ENCODE measurements at places on chromosomes 7 and 10.

GRCh38 chr10:14617852-14618251, 156.8 kb downstream of the FAM107B start:
- DNase-seq: peak; percentile 51

- DNase-seq: no peak
Measured at GRCh38 chr10:123565691-123566660, 100.2 kb upstream of the GPR26 start.

DNA sequence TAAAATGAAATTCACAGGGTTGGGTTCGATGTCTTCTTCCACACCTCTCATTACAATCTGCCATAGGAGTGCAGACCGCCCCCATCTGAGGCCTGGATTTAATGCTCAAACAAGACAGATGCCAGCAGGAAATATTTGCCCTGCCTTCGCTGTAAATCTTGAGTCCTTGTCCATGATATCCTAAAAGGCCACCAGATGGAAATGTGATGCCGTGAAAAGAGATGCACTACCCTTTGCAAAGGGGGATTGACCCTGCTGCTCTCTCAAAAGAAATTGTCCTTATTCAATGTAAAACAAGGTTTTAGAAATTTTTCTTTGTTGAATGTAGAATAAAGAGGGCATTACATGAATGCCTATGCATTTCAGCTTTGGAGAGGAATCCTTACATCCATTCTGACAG, 37.5 kb downstream of the AGAP4 start:
- peak; percentile 15 for DNase-seq

DNA sequence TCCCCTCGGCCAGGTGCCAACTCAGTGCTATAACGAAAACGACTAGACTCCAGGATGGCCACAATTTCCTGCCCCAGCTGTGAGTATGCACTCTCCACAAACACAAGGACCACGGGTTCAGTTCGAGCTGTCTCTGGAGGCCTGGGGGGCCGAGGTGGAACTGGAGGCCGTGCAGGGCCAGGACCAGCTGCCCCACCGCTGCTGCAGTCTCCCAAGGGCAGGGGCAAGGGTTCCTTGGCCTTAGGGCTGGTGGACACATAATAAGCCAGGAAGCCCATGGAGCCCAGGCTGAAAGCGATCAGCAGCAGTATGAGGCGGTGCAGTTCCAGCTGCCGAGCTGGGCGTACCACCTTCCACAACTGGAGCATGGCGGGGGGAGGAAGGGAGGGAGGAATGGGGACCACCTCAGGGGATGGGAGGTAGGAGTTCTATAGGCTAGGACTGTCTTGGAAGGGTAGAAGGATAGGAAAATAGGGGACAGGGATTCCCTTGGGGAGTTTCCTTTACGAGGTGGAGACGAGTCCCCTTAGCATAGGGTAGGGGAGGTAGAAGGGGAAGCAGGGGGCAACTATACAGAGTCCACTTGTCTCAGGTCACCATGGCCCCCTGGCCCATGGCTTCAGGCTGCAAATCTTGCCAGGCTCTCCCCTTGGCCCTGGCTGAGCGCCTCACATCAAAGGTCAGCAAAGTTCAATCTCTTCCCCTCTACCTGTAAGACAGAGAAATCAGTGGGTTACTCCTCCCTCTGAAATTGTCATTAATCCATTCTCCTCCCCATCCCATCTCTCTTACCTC, 3.2 kb downstream of the NDST2 start:
- no peak for DNase-seq

DNA sequence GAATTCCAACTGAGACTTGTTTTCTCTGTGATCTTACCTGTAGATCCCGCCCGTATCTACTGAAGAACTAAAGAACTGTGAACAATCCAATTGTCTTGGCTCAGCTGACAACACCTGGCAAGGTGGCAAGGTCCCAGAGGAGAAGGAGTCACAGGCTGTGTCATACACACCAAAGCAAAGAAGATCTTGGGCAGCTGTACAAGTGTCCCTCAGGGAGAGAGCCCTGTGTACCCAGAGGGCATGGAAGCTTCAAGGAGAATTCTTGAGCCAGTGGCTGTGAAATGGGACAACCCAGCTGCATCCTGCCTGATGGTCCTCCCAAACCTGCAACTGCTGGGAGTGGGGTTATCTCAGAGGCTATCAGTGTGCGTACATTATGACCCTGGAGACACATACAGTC, 46.7 kb upstream of the TECTB start:
- no peak for DNase-seq

GRCh38 chr7:141328290-141328689, 222.9 kb upstream of the AGK start:
- no peak for DNase-seq

DNA sequence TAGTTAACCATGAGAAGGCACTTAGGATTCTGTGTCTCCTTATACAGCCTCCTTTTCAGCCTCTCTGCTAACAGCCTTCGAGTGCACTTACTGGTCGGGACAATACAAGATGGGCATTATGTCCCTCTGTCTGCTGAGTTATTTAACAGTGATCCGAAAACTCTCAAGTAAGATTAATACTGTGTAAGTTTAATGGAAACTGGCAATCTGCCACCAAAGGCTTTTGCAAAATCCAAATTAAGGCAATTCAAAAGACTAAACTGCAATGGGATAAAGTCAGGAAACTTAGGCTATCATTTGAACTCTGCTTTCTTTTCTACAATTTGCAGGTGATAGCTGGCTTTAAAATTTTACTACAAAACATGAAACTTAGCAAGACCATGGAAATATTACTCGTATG, 477.8 kb downstream of the TFEC start:
- no peak for DNase-seq

DNA sequence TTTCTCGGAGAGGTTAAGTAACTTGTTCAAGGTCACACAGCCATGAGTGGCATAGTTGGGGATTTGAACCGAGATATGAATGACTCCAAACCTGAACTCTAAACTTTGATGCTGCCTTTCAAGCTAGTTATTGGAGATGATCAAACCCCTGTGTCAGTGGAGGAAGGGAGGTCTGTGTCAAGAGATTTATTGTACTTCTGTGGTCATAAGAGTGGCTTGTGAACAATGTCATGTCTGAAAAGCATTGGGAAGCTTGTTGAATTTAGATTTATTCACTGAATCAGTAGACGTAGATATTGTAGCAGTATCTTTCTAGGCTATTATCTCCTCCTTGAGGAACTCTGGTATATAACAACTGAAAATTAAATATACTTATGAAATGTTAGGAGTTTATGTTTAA, 27.3 kb downstream of the SNX10 start:
- no peak for DNase-seq

GRCh38 chr7:76155938-76156337, 45.8 kb upstream of the SRRM3 start:
- DNase-seq: peak; percentile 13

- no peak for DNase-seq
Measured at GRCh38 chr7:98902523-98902922, 24.2 kb downstream of the TRRAP start.

DNA sequence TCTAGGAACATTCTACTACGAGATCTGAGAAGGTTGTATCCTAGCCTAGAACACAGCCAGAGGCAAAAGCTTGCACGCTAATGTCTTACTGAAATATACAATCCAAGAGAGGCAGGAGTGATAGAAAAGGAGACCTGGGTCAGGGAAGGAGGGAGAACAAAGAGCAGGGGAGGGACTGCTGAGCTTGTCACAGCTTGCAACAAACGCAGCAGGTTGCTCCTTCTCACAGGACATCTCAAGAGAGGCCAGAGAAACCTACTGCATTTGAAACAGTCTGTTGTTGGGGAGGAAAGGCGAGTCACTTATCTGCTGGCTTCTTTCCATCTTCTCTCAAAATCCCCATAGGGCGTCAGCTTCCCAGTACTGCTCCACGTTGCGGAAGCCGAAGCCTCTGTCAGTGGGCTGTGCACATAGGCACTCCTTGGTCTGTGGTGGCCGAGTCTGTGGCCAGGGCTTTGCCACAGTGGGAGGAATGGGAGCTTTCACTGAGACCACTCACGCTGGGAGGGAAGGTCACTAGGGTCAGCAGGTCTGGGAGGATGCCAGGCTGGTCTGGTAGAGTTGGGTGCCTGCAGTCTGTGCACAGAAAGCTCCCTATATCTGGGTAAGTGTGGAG, 25.8 kb upstream of the GPNMB start:
- peak; percentile 12 for DNase-seq

DNA sequence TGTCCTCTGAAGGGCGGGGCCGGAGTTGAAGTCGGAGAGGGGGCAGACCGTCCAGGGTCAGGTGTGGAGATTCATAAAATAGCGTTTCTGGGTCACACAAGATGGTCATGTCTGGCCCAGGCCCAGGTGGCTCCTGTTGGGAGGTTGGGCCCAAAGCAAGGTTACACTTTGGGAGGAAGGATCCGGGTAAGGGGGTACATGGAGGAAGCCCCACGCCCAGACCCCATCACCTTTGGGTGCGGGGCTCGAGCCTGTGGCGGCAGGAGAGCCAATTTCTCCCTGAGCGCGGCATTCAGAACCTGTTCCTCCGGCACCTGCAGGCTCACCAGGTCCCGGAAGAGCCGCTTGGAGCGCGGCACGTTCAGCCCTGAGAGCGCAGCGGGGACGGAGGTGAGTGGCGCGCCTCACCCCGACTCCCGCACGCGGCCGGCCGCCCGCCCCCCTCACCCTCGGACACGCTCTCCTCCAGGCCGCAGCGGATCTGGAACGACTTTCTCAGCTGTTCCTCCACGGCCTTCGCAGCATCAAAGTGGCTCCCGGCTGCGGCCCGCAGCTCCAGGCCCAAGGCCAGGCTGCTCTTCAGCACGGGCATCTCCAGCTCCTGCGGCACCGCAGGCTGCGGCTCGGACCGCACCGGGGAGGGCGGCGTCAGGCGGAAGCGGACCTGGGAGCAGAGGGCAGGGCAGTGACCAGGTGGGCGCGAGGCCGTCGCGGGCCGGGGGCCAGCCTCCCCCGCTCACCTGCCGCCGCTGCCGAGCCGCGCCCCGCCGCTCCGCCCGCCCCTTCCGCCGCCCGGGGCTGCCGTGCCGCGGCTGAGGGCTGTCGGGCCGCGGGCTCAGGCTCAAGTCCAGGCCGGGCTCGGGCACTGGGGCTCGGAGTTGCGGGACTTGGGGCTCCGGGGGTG, 644 bp downstream of the PPP1R35 start:
- DNase-seq: peak; percentile 25

- no peak for DNase-seq
Measured at GRCh38 chr10:3671386-3671955, 113.5 kb downstream of the KLF6 start.

- DNase-seq: no peak
Measured at GRCh38 chr10:70440296-70441160, 953 bp downstream of the NODAL start.

DNA sequence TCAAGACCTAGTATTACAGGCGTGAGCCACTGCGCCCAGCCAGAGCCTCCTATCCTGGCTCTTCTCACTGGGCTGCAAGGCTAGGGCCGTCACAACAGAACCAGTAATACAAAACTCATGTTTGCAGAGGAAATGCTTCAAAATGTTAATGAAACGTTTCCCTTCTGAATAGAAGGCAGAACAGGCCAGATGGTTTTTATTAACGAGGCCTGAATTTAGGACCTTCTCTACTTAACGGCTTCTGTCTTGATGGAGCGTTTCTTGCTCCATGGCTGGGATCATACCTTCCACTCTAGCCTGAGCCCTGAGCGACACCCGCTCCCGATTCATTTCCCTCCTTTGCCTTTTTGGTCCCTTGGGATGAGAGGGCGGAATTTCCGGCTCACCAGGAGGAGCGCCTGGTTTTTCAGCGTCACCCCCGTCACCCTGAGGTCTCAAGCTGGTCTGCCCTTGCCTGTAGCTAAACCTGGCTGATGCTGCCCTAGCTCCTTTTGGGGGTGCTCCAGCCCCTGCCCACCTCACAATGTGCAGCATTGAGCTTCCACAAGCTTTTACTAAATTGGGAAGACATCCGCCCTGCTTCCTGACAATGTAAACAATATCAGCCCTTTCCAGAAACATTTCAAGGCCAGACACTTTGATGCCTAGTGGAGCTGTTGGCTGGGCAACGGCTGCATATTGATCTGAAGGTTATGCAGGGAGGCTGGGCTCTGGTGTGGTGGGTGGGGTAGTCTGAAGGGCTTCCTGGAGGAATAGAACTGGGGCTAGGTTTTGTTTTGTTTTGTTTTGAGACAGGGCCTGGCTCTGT, 5.2 kb downstream of the CLIP2 start:
- DNase-seq: no peak

DNA sequence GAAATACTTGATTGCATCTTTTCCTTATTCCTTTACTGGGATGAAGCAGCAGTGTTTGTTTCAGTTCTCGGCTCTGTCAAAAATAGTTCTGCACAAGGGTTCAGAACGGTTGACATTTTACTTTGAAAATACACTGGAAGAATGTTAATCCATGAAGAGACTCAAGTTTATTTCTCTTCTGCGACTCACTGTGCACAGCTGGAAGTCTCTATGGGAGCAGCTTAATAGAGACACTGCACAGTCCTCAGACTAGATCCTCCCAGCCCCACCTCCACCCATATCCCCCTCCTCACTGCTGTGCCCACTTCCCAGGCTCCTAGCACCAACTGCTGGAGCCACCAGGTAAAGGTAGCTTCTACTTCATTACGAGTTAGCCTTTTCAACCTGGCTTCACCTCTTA, 517.8 kb downstream of the GRID1 start:
- no peak for DNase-seq

GRCh38 chr10:117537436-117537903, 5.1 kb upstream of the EMX2 start:
- no peak for DNase-seq

- peak; percentile 63 for DNase-seq
Measured at GRCh38 chr7:141012044-141012685, 2.6 kb downstream of the MRPS33 start.

DNA sequence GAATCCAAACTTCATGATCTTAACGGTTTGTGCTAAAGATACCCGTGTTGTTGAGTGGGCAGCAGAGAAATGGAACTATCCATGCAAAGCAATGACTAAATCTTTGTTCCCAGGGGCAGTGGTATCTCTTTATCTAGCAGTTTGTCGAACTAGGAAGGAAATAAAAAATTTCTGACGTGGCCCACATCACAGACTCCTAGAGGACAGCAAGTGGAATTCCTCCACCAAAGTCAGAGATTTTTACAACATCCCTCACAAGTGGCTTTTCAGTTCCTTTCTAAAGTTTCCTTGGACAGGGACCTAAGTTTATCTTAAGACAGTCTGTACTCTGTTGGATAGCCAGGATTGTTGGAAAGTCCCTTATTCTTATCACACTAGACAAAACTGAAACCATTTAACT, 136.0 kb downstream of the RAPGEF5 start:
- DNase-seq: peak; percentile 57

- DNase-seq: no peak
Measured at GRCh38 chr10:65847436-65848230, 1078.2 kb upstream of the LRRTM3 start.

DNA sequence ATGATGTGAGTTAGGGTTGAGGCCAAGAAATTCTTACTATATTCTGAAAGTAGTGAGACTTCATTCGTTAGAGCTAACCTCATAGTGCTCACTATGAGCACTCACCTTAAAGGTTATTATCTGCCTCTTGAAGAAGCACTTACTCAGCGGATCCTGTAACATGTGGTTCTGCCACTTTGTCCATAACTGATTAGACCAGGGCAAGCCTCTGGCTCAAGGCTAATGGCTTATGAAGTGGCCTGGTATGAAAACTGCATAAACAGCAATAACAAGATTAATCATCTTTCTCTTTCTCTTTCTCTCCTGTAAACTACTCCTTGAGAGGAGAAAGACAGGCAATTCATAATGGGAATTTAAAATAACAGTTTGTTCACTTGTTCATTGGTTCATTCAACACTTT, 82.8 kb downstream of the MAPK8 start:
- DNase-seq: no peak
